Inflammatory macrophage (primary cell): ENCODE measurements at places on chromosomes 4 and X.

- DNase-seq = peak; percentile 87
Observed at GRCh38 chrX:119015407-119016237, 41.2 kb downstream of the LONRF3 start.

DNA sequence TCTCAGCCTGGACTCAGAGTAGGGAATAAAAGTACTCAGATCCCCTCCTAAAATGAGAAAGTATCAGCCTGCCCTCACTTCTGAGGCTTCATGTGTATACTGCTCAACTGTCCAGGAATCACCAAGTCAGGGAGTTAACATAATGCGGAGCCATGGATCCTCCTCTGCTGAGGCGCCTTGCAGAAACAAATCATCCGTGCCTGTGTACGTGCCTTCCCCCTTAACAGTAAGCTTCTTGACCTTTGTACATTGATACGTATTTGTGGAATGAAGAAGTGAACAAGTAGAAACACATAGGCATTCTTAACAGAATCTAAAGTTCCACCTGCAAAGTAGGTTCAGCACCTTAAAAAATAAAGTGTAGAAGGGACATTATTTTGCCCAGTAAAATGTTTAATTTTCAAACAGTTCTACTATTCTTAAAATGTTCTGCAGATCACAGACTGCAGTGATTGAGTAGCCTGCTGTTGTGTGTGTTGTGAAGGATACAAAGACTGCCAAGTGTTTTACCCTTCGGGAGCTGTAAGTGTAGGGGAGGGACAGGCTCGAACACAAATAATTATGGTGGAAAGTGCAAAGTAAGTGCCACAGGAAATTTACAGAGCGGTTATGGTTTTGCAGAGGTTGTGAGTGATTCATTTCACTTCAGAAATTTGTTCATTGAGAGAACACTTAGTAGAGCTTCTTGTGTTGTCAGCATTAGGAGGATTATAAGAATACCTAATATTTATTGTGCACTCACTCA, 61.9 kb downstream of the ARHGAP10 start:
- DNase-seq = no peak

GRCh38 chr4:151692821-151693673, 67.8 kb downstream of the GATB start:
- DNase-seq = no peak

DNA sequence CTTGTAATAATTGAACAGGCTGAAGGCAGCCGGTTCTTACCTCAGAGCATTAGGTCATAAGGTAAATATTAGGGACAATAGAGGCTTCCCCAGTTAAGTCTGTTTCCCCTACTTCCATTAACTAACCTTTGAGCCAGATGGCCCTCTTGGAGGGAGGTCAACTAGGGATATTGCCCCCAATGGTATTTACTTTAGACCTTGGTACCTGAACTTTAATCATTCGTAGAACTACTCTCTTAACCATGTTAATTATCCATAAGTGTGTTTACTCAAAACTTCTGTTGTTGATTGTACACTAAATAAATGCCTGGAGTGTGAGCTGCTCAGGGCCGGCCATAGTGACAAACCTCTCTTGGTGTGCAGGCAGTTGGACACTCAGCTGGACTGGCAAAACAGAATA, 1843.5 kb upstream of the AGA start:
- DNase-seq = no peak

DNA sequence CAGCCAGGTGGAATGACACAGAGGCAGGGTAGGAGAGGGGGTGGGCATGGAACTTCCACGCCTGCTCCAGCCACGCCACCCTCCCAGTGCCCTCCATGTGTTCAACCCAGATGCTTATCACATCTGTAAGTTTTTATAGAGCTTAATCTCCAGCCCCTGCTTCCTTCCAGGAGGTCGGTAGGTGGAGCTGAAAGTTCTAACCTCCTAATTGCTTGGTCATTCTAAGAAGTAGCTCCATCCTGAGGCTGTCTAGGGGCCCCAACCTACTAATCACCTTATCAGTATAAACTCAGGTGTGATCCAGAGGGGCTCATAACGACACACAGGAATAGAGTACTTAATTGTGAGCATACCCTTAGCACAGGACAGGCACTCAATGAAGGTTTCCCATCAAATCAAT, 18.3 kb downstream of the QDPR start:
- no peak for DNase-seq

- DNase-seq = no peak
Observed at GRCh38 chr4:105837037-105837436, 58.2 kb upstream of the NPNT start.

DNA sequence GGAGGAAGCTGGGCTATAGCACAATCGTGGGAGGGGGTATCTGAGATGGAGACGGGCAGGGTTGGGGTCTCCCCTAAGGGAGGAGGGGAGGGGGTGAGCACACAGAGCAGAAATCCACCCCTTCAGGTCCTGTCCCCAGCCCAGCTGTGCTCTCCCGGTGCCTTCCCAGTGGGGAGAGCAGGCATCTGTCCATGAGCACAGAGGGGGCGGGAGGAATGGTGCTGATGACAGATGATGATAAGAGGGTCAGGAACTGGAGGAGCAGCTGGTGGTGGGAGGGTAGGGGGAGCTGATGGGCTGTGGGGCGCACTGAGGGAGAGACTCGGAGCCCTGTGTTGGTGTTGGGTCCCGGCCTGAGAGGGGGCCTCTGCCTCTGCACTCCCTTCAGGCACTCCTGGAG, 8.6 kb downstream of the ATP2B3 start:
- no peak for DNase-seq

- peak; percentile 39 for DNase-seq
Observed at GRCh38 chrX:25049357-25049756, 33.6 kb upstream of the ARX start.

- DNase-seq = no peak
Observed at GRCh38 chr4:75714011-75714410, 10.4 kb upstream of the USO1 start.

DNA sequence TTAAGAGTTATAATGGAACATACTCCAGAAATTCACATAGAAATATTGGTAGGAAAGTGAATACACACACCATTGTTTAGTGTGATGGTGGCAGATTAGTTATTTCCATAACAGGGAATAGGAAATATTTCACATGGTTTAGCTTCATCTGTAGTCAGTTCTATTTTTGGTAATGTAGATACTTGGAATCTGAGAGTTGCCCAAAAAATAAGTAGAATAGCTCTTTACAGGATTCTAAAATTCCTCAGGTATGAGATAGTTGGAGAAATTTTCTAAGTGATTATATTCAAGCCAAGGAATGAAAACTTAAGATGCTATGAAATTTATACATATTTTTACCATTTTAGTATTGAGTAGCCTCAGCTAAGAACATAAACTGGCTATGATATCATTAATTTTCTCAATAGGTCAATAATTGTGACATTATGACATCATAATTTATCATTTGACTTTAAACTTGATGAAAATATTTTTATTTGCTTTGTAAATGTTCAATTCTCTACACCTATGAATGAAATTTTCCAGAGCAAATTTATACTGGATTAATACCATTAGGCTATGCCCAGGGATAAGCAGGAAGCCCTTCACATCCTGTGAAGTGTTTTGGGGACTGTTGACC, 35.8 kb downstream of the CPEB2 start:
- DNase-seq = no peak

GRCh38 chr4:133143775-133144430, 5.2 kb upstream of the PCDH10 start:
- no peak for DNase-seq

GRCh38 chr4:86271057-86271456, 88.8 kb downstream of the MAPK10 start:
- DNase-seq = no peak

DNA sequence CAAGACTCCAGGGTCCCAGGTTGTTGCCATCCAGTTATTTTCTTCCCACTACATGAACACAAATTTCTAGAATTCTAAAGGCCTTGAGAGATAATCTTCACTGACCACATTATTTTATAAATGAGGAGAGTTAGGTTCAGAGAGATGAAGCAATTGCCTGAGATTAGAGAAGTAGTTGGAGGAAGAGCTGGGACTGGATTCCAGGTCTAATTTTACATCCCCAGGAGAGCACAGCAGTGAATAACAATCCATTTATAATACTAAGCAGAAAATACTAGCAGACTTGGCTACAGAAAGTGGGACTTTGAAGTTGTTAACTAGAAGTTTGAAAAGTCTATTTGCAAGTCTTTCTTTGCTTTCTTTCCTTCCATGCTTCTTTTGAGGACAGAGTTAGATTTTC, 231.3 kb upstream of the S100G start:
- no peak for DNase-seq

DNA sequence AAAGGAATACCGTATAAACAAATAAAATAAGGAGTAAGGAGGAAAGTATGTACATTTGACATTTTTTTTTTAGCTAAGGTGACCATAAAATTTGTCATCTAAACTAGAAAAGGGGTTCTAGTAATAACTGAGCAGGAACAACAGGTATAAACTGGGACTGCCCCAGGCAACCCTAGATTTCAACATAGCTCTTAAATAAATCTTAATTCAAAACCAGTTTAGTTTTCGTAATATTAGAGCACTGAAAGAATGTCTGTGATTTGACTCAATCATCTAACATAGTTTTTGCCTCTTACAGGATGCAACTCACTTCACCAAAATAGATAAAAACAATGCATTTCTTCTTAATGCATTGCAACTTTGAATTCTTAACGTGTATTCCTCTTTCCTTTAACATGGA, 257.7 kb downstream of the ADAMTS3 start:
- no peak for DNase-seq

DNA sequence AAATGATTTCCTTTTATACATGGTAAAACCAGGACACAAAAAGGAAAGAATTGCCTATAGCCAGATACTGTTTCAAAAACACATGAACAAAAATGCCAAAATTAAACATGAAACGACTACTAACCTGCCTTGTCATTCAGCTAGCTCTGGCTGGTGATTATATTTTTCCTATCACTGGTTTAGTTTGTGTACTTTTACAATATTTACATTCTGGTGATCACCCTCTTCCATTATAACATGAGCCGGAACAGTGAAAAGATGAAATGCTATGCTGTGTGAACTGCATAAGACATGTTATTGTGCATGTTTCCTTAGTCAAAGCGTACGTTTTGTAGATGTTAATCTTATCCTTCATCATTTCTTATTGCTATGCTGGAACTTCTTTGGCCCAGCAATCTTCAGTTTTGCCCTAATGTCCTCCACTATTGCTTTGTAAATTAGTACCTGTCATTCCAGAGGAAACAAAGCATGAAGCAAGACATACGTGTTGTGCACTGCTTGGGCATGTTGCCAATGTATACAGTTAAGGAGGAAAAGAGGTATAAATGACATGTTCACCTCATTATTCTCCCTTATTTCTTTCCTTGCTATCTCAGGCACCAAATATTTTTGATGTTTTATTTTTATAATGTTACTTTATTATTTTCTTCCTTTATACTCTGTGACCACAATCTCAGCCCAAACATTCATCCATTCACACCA, 386.3 kb downstream of the ARHGAP24 start:
- DNase-seq = no peak
